ENCODE measurements at places on chromosomes 11 and 22.

DNA sequence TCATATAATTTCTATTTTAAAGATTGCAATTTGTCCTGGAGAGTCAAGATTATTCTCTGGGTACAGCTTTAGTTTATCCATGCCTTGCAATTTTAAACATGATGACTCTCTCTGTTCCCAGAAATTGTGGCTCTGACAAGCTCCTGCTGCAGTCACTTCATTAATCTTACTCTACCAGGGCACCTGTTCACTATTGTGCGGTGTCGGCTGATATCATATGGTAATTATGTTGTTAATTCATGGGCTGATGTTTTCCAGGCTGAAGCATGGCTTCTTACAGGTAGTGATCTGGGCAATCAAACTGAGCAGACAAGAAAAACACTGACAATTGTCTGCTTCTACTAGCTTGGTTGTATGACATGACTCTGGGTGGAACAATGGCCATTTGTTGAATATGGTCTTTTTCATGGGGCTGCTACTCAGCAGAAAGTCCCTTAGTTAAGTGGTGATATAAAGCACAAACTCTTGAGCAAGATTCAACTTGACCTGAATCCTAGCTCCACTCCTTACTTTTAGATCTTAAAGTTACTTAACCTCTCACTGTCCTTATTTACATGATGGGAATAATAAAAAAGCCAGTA is 230.7 kb downstream of the FAT3 start:
- no peak for DNase-seq

GRCh38 chr11:62264004-62264403 is 6.0 kb upstream of the SCGB2A2 start:
- no peak for DNase-seq

GRCh38 chr22:45033136-45033535 is 23.3 kb upstream of the PHF21B start:
- DNase-seq, result no peak

- no peak for DNase-seq
These were observed 21.1 kb downstream of the SHISA8 start for GRCh38 chr22:41893591-41894375.

- no peak for DNase-seq
These were observed 33.1 kb downstream of the ARAP1 start for GRCh38 chr11:72719144-72719543.

- no peak for DNase-seq
These were observed 51.1 kb downstream of the WNT7B start for GRCh38 chr22:45925811-45926351.

DNA sequence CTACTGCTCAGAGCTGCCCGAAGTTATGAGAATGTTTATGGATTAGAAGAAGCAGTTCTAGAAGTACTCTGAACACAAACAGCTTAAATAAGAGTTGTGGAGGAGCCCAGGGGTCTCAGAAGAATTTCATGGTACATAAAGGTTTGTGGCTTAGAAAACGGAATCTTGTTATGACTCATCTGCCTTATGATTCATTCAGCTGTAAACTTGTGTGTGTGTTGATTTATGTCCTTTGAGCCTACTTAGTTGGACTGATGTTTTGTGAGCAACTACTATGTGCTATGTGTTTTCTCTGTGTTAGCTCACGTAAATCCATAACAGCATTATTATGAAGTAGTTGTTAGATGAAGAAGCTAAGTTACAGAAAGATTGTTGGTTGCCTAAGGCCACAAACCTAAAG is 203.7 kb downstream of the PGR start:
- DNase-seq, result peak; percentile 14

DNA sequence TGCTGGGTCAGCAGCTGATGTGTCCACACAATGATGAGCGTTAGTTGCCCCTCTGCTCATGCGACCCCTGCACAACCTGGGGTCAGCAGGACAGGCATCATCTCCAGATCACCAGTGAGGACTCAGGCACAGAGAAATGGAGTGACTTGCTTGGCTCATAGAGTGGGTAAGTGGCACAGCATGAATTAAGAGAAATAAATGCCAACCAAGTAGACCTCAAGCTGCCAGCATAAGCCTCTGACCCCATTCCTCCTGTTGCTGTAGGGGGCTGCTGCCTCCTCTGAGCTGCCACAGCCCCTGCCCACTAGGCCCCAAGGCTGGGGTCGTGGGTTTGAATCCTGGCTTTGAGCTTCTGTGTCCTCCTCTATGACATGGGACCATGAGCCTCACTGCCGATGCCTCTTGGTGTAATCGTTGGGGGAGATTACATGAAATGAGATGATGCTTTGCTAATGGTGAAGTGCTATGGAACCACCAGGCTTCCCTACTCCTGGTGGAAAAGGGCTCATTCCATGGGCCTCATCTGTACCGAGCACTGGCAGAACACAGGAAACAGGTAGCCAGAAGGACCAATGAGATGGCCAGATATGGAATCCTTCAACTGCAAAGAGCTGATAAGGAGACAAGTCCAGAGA is 33.6 kb downstream of the LRRC32 start:
- no peak for DNase-seq

DNA sequence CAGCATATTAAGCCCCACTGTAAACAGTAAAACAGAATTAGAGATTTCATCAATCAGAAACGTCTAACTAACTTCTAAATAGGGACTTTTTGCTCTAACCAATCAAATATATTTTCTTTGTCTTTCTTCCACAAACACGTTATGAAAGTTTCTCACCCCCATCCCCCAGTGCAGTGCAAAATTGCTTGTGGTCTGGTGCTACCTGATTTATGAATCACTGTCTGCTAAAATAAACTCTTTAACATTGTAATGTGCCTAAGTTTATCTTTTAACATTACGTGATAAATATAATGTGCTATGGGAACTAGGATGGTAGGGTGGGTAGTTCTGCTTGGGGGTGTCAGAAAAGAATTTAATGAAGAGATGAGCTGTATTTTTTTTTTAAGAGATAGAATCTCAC is 47.3 kb upstream of the SLC5A1 start:
- DNase-seq, result no peak

- DNase-seq, result no peak
These were observed 470.0 kb downstream of the BUD13 start for GRCh38 chr11:116302756-116303155.

GRCh38 chr22:30078320-30079311 is 1.6 kb upstream of the HORMAD2 start:
- DNase-seq, result no peak

GRCh38 chr11:59560702-59561473 is 49.5 kb downstream of the OR4D9 start:
- peak; percentile 75 for DNase-seq

GRCh38 chr11:129346916-129347315 is 28.7 kb upstream of the BARX2 start:
- no peak for DNase-seq

DNA sequence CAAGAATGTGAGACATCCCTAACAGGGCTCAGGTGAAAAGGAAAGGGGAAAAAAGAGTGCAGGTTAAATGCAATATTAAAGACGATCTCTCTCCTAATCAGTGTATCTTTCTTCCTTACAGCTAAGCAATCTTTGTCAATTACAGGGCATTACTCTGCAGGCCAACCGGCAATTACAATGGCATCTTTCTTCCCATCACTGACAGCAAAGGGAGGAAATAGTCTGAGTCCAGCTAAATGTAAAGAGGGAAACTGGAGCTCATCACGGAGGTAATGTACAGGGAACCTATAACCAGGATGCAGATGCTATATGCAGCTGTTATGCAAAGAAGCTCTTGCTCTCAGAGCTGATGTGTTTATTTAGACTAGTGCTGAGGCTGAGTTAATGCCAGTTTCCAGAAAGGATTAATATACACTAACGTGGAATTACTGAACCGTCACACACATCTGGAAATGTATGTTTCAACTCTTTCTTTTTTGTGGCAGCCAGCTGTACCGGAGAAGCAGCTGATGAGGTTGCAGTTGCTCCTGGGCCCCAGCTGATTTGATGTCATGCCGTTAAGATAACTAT is 121.6 kb downstream of the KIRREL3 start:
- DNase-seq, result no peak

GRCh38 chr11:64185175-64185692 is 737 bp upstream of the STIP1 start:
- peak; percentile 75 for DNase-seq

DNA sequence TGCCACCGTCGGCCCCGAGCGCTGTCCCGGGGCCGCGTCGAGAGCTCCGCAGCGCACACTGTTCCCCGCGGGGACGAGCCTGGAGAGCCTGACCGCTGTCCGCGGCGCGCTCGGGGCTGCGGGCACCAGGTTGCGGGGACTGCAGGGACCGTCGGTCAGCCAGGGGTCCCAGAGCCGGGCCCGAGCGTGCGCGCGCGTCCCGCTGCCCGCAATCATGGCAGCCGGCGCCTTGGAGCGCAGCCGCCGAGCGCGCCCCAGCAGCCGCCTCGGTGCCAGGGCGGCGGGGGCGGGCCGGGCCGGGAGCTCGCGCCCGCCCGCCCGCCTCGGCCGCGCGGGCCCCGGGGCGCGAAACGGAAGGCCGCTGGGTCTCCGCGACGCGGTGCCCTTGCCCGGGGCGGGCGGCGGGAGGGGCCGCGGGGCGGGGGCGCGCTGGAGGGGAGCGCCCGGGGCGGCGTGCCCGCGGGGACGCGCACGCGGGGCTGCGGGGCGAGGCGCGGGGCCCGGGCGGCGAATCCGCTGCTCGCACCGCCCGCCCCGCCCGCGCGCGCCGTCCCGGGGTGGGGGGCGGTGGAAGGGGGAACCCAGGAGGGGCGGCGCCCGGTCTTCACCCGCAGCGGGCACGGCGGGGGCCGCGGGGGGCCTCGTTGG is 79.4 kb upstream of the PPARA start:
- DNase-seq, result no peak

DNA sequence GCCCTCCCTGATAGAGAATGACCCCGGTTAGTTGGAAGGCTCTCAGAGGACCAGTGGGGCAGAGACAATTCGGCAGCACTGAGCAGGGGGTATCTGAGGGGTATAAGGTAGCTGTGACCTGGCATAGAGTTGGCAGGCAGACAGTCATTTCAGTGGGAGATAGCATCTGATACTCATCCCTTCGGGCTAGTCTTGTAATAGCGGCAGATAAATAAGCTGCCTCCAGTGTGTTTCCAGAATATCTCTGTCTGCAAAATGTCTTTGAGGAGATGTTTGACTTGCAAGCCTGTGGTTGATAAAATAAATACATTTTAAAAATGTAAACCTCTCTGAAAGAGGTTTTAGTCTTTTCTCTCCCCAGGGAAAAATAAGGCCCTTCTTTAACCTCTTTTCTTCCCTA is 54.2 kb downstream of the TEAD1 start:
- DNase-seq, result no peak

DNA sequence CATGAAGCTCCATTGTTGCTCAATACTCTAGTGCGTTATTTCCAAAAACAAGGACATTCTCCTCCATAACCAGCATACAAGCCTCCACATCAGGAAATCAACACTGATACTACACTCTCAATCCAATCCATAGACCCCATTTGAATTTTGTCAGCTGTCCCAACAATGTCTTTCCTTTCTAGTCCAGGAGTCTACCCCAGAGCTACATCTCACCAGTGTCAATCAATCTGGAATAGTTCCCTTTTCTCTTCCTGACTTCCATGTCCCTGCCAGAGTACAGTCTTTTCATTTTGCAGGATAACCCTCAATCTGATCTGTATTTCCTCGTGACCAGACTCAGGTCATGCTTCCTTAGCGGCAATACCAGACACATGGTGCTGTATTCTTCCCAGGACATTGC is 43.0 kb downstream of the TCF20 start:
- DNase-seq, result no peak
